ENCODE measurements at places on chromosomes 7 and 10.

GRCh38 chr10:96616961-96617360 is 30.1 kb upstream of the TM9SF3 start:
- no peak for DNase-seq

DNA sequence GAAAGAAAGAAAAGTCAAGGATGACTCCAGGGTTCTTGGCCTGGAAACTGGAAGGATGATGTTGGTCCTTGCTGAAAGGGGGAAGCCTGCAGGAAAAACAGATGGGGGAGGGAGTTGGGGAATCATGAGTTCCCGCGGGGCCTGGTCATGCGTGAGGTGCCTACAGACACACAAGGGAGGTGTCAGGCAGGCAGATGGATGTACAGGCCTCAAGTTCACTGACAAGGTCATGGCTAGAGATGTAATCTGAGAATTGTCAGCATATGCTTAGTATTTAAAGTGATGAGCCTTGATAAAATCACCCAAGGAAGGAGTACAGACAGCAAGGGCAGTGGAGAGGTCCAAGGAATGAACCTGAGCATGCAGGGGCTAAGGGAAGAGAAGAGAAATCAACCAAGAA is 46.8 kb downstream of the DLG5 start:
- no peak for DNase-seq

- DNase-seq = no peak
Observed at GRCh38 chr7:47933215-47933614, 15.1 kb downstream of the PKD1L1 start.

- DNase-seq = no peak
Observed at GRCh38 chr10:22657024-22657423, 57.4 kb downstream of the PIP4K2A start.

DNA sequence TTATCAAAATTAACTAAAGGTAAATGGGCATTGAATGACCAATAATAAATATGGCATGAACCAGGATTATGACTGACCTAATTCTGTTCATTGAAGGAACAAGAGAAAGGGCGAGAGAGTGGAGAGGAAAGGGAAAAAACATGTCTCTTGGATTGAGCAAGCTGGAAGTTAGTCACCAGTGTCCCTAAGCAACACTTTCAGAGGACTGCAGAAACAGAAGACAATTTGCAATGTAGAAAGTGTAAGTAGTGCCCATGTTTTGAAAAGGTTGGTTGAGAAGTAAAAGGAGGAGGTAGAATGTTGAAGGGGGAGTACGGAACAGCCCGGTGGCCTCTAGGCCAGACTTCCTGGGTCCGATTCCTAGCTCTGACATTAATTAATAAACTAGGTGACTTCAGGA is 94.6 kb downstream of the FAS start:
- no peak for DNase-seq

DNA sequence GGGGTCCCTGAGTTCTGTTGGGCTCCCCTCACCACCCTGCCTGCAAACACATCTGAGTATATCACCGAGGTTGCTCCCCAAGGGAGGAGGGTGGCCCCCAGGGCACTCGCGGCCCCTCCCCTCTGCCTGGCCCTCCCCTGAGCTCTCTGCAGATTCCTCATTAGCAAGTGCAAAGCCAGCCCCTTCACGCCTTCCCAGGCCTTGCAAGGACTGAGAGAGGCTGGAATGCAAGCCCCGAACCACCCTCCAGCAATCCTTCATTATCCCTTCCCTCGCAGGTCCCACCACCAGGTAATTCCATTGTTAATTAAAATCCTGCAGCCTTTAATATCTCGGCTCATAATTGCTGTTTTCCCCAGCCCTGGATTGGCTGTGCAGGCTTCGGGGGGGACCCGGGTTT is 35.3 kb upstream of the MYL10 start:
- DNase-seq = no peak

DNA sequence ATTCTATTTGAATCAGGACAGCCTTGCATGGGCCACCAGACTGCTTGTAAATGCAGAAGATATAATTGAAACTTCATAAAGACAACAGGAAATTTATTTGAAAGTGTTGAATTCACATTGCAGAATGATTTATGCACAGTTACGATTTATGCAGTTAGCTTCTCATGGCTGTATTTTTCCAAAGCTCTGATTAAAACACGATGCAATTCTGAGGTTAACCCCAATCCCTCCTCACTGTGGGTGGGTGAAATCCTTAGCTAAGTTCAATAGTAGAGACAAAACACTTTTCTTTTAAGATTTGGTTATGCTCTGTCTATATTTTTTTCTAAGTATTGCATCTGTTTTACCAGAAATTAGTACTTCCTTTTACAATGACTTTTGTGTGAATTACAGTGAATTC is 728.8 kb upstream of the IGFBP3 start:
- DNase-seq = no peak

Data from cerebellar cortex (tissue), 1 donor.